Smooth muscle cell of the umbilical artery (primary cell): ENCODE measurements at places on chromosomes 11 and 22. TPM values are rescaled to one million over a fixed set of nuclear protein-coding genes. Genes with fewer than 3 reads are reported as not detected.

Gene ENTHD1
- not detected in 2 replicates for total RNA-seq

Gene CRYBB2
- total RNA-seq, result not detected in 2 replicates

Gene PRODH
- total RNA-seq, result not detected in 2 replicates

Gene TBX10
- not detected in 2 replicates for total RNA-seq

Gene KCNJ1
- not detected in 2 replicates for total RNA-seq

Gene UBQLN3
- 0.14 TPM in 1 of 2 replicates, not detected in the other for total RNA-seq

Gene GPHA2
- not detected in 2 replicates for total RNA-seq

Gene GGT5
- 0.23 and 1.2 TPM in 2 replicates for total RNA-seq

Gene BEST1
- 2.8 and 9.5 TPM in 2 replicates for total RNA-seq

Gene SHISAL1
- total RNA-seq, result 2.2 and 3.9 TPM in 2 replicates

Gene SLC22A8
- total RNA-seq, result not detected in 2 replicates

Gene OTOG
- total RNA-seq, result not detected in 2 replicates

Gene OR4C13
- total RNA-seq, result not detected in 2 replicates

Gene TEX12
- 0.30 and 0.46 TPM in 2 replicates for total RNA-seq

Gene GLYATL2
- 0.97 and 1.8 TPM in 2 replicates for total RNA-seq

Gene FAM180B
- not detected in 2 replicates for total RNA-seq

Gene OR8D4
- total RNA-seq, result not detected in 2 replicates

Gene TRIM48
- not detected in 2 replicates for total RNA-seq

Gene OR51L1
- not detected in 2 replicates for total RNA-seq

Gene KRTAP5-11
- not detected in 2 replicates for total RNA-seq

Gene NXPE1
- not detected in 2 replicates for total RNA-seq

Gene CCDC81
- total RNA-seq, result 6.5 and 7.7 TPM in 2 replicates

Gene CHCHD10
- 3.0 and 4.3 TPM in 2 replicates for total RNA-seq

Gene B3GAT1
- 0.05 TPM in 1 of 2 replicates, not detected in the other for total RNA-seq

Gene LRRC4C
- total RNA-seq, result 0.18 TPM in 1 of 2 replicates, not detected in the other

Gene TMEM121B
- under 0.01 and 0.09 TPM in 2 replicates for total RNA-seq
